ENCODE measurements at places on chromosomes 12 and 14.

- DNase-seq: no peak
These were observed 51.9 kb downstream of the SUSD6 start for GRCh38 chr14:69663300-69663643.

DNA sequence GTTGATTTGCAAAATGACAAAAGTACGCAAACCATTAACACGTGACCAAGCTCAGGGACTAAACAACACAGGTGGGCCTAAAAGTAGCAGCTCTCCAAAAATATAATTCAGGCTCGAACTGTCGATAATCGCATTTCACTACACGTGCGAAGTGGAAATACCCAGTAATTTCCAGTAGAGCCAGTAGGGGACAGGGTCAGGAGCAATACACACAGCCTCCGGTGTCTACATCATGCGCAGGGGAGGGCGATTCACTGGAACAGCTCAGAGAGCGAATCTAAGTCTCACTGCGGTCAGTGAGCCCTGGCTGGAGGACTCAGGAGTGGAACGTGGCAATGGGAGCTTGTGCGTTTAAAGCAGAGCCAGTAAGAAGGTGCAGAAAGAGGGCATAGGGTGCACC lies 40.4 kb downstream of the SETD3 start:
- no peak for DNase-seq

DNA sequence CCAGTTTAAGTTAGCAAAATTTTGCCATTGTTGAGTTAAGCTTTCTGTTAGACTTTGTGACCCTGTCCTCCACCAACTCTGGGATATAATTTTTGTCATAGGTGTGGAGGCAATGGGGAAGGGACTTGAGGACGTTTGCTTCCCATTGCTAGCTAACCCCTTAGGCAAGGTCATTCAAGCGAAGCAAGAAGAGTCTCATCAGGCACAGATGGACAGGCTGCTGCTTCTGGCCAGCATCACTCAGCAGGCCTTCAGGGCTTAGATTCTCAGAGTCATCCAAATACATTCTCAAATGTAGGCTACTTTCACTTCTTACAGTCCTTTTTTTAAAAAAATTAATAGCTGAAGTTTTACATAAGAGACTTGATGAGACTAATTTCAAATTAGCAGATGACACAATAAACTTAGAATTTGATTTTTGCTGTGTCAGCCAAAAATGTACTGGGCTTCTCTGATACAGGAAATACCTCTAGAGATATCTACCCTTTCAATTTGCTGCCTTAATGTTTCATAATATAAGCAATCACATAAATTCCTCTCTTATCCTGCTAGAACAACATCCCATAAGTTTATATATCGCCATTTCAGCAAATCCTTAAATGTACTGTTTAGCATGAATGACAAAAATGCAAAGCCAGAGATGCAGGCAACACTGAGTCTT lies 875.2 kb downstream of the FLRT2 start:
- DNase-seq: no peak

- no peak for DNase-seq
These were observed 42.7 kb upstream of the CRACR2A start for GRCh38 chr12:3795492-3796133.

- DNase-seq: peak; percentile 41
These were observed 5.4 kb downstream of the PSMD9 start for GRCh38 chr12:121893961-121894460.

DNA sequence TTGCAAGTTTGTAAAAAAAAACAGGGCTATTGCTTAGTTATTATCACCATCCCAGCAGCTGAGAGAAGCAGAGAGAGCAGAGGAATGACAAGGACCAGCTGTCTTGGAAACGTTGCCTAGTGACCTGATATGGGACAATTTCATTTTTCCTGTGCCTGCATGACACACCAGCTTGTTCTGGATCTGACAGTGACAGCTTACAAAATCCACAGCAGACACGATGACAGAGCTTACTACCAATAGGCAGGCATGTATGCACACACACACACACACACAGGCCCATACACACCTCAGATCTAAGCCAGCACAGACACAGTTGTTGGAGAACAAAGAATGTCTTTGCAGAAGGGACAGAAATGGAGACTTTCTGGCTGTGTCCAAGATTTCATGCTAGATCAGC lies 25.4 kb downstream of the HSPB8 start:
- DNase-seq: no peak

DNA sequence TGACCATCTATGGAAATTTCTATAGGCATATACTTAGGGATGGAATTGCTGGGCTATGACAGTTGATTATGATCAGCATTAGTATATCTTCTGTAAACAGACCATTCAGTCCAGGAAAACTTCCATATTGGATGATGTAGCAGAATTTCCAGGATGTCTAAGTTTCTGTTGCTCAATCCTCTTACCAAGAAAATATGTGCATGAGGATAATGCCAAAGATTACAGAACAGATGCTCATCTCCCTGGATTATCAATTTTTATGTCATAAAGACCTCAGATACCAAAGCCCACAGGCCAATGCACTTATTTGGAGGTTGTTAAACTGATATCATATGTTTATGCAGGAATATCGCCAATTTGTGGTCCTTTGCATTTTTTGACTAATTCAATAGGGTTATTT lies 354.4 kb upstream of the FLRT2 start:
- no peak for DNase-seq

DNA sequence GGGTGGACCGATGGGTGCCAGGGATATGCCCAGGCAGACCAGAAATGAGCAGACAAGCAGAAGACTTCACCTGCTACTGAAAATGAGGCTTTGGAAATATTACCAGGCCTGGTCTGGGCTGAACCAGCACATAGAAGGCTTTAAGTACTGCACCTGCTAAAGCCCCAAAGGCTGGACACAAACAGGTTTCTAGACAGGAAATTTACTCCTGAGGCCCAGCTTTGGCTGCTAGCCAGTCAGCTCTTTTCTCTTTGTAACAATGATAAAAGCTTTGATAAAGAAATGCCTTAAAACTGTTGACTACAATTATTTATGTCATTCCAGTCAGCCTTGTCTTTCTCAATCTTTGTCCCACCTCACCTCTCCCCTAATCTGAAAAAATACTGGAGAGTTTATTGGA lies 228.9 kb upstream of the EGLN3 start:
- no peak for DNase-seq

GRCh38 chr14:94540031-94540794 lies 21.0 kb upstream of the SERPINA4 start:
- no peak for DNase-seq

DNA sequence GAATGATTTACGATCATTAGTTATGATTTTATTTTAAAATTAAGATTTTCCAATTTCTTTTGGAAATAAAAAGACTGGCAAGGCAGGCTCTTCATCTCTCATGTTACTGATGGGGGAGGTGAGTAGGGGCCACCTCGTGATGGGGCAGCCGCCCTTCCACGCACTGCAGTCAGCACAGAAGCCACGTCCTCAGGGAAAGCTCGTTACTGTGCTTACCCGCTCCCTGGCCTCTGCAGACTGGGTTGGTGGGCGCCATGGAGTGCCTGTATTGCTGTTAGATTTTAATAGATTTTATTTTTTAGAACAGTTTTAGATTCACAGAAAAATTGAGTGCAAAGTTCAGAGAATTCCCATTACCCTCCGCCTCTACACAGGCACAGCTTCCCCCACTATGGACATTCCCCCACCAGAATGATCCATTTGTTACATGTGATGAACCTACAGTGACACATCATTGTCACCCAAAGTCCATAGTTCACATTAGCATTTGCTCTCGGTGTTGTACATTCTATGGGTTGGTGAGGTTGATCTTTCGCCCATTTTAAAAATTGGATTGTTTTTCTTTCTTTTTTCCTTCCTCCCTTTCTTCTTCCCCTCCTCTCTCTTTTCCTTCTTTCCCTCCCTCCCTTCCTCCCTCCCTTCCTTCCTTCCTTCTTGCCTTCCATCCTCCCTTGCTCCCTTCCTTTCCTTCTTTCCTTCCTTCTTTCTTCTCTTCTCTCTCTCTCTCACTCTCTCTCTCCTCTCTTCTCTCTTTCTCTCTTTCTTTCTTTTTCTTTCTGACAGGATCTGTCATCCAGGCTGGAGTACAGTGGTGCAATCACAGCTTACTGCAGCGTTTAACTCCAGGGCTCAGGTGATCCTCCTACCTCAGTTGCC lies 30.7 kb downstream of the ADGRD1 start:
- no peak for DNase-seq

DNA sequence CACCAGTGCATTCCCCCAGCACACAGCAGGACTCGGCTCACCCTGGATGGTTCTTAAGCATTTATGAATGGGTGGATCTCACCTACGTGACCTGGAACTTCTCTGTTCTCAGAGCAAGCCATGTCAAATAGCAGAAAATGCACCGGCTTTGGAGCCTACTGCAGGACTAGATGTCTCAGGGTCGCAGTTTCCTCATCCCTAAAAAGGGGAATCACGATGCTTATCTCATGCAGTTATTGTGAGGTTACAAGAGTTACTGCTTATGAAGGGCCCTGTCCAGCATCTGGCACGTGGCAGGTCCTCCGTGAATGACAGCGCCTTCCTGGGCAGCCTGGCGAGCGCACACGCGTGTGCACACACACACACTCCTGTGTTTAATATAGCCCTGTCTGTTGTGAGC lies 128.5 kb downstream of the ETV6 start:
- no peak for DNase-seq

DNA sequence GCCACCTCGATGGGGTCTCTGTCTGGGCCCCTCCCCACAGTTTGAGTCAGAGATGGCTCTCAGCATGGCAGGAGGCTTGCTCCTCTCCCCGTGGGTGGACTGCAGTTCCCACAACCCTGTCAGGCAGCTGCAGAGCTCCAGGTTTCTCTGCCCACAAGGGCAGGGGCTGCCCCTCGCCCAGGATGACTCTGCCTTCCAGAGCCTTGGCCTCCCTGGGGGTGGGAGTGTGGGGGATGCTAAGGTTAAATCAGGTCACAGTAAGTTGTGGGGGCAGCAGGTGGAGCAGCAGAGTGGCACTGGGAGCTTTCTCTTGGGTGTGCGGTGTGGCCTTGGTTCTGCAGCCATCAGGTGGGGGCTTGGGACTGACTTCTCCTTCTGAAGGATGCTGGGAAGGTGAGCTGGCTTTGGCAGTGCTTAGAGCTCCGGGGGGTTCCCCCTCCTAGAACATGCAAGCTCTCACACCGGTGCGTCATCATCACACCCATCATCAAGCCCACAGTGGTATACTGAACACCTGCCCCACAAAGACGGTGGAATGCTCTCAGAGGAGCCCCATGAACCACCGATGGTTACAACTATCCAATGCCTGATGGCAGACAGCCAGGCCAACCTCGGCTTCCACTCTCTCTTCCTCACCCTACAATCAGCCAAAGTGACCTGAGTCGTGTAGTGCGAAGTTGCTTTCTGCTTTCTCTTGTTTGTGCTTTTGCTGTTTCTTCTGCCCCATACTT lies 39.7 kb downstream of the ERH start:
- DNase-seq: peak; percentile 72

DNA sequence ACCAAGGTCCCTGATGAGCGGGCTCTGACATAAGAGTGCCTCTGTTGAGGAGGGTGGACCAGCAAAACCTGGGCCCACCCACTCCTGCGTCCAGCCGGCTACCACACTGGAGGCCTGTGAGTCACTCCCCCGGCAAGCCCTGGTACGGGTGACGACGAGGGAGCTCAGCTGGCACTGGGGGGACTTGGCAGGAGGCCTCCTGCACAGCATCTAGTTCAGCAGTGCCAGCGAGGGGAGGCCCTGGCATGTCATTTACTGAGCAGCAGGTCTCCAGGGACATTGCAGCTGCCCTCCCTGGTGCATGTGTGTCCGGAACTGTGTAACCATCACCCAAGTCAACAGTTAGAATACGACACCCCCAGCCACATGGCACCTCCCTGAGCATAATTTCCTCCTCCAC lies 24.4 kb downstream of the CD9 start:
- DNase-seq: no peak

GRCh38 chr12:31323391-31324115 lies 2.4 kb downstream of the SINHCAF start:
- DNase-seq: peak; percentile 64

DNA sequence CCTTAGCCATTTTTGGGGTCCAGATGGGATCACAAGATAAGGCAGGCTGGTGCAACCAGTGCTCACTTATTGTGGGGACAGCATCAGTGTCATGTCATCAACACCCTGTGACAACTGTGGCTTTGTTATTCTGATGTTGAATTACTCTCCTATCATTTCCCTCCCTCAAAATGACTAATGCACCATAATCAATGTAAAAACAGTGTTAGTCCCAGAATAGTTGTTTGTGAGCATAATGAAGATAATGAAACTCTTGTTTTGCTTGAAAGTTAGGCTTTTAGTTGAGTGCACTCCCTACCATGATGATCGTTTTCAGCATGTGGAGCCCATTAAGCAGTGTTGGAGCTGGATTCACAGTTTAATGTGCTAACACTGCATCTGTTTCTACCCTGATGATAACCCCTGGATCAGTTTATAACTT lies 151.4 kb downstream of the TMTC2 start:
- DNase-seq: no peak

- DNase-seq: no peak
These were observed 3.0 kb upstream of the C1RL start for GRCh38 chr12:7112041-7112440.

- no peak for DNase-seq
These were observed 4.8 kb downstream of the SLC38A1 start for GRCh38 chr12:46264057-46264456.

DNA sequence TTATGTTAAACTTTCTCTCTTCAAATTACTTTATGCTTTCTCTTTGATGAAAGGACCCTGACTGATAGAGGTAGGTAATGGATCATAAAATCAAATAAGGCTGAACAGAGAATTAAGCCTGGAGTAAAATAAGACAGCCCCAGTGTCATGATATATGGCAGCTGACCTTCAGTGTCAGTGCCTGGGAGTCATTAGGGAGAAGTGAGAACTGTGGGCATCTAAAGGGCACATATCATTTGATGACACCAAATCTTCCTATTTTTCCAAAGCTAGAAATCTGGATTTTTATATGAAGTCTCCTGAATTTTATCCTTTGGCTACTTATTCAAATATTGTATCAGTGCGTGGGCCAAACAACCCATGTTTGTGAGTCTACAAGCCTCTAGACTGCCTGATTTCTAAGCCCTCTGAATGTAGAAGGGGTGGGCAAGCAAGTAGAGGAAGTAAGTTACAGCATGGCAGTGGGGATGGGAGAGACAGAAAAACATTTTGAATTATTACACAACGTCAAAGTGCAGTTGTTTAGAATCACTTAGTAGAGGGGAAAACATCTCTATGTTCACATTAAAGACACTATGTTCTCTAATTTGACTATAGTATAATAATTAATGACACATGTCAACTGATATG lies 10.0 kb downstream of the SLC39A9 start:
- DNase-seq: no peak

GRCh38 chr12:3320881-3321509 lies 170.0 kb upstream of the PRMT8 start:
- DNase-seq: no peak

DNA sequence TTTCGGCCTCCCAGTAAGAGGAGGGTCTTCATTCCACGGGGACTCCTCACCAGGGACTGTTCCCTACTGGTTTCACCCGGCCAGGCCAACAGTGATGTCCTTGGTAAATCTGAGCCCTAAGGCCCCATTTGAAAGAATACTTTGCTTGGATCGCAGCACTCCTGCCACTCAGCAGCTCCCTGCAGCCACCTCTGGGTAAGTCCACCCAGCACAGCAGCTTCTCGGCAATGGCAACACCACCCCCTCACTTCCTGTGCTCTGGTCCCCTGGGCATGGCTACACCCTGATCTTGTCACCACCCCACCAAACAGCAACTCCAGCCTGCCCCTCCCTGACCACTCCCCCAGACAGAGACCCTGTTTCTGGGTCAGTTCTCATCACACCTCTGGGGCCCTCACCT lies 100.3 kb downstream of the SETD3 start:
- no peak for DNase-seq

GRCh38 chr14:105470350-105471296 lies 4.0 kb upstream of the CRIP2 start:
- DNase-seq: no peak

Measured in stimulated activated CD8-positive, alpha-beta memory T cell treated with anti-CD3 and anti-CD28 coated beads, Interleukin-4, amount 100 ng/mL, for 48 hours (primary cell).